A549 treated with Hydrocortisone at 1 μM for 4 hours (cell line): ENCODE measurements at places on chromosomes 3 and 15. TPM values are rescaled to one million over a fixed set of nuclear protein-coding genes. Genes with fewer than 3 reads are reported as not detected.

FANCI gene
- total RNA-seq: 50.3 to 83.1 TPM (median 60.5 TPM) in 5 replicates

PP2D1 gene
- total RNA-seq: not detected in 5 replicates

STX19 gene
- total RNA-seq: 0.07 to 0.11 TPM in 2 of 5 replicates, not detected in the others

DIS3L gene
- total RNA-seq: 27.1 to 40.4 TPM (median 33.5 TPM) in 5 replicates

ST8SIA2 gene
- total RNA-seq: 0.27 to 0.70 TPM (median 0.40 TPM) in 5 replicates

RFTN1 gene
- 2.6 to 4.1 TPM (median 3.4 TPM) in 5 replicates for total RNA-seq

ATRIP gene
- total RNA-seq: 8.6 to 10.4 TPM (median 9.2 TPM) in 5 replicates

ST3GAL6 gene
- total RNA-seq: 0.55 to 1.8 TPM (median 1.2 TPM) in 5 replicates

NR1I2 gene
- not detected in 5 replicates for total RNA-seq
